Caco-2 (cell line): ENCODE measurements at places on chromosomes 5 and 9. TPM values are rescaled to one million over a fixed set of nuclear protein-coding genes. Genes with fewer than 3 reads are reported as not detected.

DNA sequence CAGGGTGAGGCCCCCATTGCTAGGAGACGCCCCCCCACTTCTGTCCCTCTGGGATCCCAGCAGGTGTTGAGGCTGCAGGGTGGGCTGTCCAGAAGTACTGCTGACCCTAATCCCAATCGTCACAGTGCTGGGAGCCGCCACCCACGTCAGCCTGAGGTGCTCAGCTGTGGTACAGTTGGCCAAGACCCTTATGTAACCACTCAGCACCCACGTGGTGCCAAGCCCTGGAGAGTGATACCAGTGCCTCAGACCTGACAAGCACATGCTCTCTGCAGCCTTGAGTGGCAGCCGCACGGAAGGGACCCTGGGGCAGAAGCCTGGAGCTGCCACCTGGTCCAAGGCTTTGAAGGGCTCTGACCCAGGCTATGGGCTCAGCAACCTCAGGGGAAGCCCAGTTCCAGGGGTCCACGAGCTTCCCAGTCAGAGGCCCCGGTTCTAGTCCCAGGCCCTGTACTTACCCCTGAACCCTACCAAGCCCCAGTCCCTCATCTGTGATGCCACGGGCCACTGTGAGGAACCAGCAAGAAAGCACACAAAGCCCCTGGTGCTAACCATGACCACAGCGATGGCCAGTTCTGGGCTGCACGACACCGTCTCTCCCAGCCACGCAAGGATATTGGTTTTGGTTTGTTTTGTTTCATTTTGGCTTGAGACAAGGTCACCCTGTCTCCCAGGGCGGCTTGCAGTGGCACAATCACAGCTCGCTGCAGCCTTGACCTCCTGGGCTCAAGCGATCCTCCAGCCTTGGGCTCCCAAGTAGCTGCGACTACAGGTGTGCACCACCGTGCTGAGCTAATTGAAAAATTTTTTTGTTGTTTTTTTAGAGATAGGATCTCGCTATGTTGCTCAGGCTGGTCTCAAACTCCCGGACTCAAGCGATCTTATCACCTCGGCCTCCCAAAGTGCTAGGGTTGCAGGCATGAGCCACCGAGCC lies 50.7 kb downstream of the DBH start:
- no peak overlapping the region for H3K27ac ChIP-seq
- no peak for DNase-seq
- peaks cover 28% of the 10 kb centered on the region for H3K4me1 ChIP-seq
- H3K4me3 ChIP-seq: no peak overlapping the region
- H3K36me3 ChIP-seq: no peaks in the 10 kb centered on the region

- no peak for DNase-seq
- H3K4me1 ChIP-seq: no peaks in the 10 kb centered on the region
- H3K27me3 ChIP-seq: 0 out of 2 replicates have a peak, but pooled peaks cover 2% of the 10 kb centered on the region
- H3K36me3 ChIP-seq: no peaks in the 10 kb centered on the region
Observed at GRCh38 chr5:79107020-79107796, 4.4 kb upstream of the BHMT start.

DNA sequence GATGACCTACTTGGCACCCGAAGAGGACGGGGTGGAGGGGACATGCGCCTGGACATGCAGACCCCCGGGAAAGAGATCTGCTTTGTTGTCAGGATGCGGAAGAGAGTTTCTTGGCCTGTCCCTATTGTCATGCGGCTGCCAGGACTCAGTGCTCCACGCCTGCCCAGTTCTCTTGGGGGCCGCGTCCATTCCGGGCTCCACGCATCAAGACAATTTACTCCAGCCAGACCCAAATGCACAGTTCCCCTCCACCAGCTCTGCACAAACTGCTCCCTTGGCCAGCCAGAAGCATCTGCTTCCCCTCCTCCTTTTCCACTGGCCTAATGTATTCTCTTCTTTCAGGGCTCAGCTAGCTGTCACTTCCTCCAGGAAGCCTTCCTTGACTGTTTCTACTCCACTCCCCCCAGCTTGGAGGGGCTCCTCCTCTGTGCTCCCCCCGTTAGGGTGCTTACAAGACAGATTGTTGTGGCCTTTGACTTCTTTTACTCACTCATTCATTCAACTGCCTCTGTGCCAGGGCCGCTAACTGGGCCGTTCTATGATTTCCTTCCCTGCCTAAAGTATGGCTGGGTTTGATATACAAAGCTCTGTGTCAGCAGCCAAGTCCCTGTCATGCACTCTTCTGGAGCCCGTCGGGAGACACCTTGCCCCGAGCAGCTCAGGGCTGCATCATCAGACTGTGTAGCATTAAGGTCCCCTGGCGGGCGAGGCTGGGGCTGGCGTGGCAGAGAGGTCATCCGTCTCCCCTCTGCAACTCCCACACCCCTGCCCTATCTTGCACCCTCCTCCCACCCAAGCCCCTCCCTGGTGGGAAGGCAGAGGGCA lies 6.6 kb downstream of the FIBCD1 start:
- no peak overlapping the region for H3K27ac ChIP-seq
- no peak for DNase-seq
- H3K4me3 ChIP-seq: no peak overlapping the region
- peaks cover 15% of the 10 kb centered on the region for H3K4me1 ChIP-seq

- no peak overlapping the region for H3K4me3 ChIP-seq
- H3K27me3 ChIP-seq: no peaks in the 10 kb centered on the region
- no peak for DNase-seq
- H3K4me1 ChIP-seq: no peaks in the 10 kb centered on the region
- no peaks in the 10 kb centered on the region for H3K36me3 ChIP-seq
- H3K27ac ChIP-seq: no peak overlapping the region
Observed at GRCh38 chr9:99029083-99029645, 75.7 kb upstream of the TGFBR1 start.

GRCh38 chr9:69645488-69645887 lies 26.7 kb downstream of the APBA1 start:
- H3K4me3 ChIP-seq: no peak overlapping the region
- no peak for DNase-seq
- H3K36me3 ChIP-seq: no peaks in the 10 kb centered on the region
- H3K4me1 ChIP-seq: no peaks in the 10 kb centered on the region
- H3K27ac ChIP-seq: no peak overlapping the region
- no peaks in the 10 kb centered on the region for H3K27me3 ChIP-seq

- no peak for DNase-seq
- no peak overlapping the region for H3K4me3 ChIP-seq
- H3K36me3 ChIP-seq: no peaks in the 10 kb centered on the region
- no peak overlapping the region for H3K27ac ChIP-seq
Observed at GRCh38 chr5:162410365-162410764, 342.8 kb downstream of the GABRG2 start.

DNA sequence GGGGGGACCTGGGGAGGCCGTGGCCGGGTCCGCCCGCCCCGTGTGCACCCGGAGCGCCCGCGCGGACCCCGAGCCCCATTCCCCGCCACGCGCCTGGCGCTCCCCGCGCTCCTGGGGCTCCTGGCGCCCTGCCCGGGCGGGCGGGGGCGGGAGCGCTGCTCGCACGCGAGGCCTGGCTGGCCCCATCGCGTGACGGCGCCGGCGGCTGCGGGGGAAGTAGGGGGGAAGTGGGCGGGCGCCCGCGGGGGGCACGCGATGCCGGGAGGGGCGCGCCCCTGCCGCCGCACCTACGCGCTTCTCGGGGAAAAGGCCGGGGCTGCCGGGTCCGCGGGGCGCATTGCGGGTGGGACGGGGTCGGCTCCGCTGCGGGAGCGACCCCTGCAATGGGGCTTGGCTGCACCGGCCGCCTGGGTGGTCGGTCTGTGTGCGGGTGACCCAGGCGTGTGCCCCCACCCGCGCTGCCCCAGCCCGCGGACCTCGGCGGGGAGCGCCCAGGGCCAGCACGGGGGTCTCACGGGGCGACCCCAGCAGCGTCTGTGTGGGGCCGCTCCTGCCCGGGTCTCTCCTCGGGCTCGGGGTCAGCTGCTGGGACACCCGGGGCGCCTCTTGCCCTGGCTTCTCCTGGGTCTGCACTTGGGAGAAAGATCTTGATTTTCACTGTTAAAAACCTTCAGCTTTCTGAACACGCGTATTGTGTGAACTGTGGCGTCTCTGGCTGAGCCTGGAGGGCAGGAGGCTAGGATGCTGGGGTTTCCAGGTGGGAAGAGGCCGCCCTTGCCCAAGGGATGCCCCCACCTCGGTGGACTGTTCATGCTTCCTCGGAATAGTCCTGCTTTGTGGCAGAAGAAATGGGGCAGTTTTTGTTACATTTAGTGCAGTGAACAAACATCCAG lies 52.4 kb downstream of the AHRR start:
- DNase-seq: peak; percentile 40
- H3K4me1 ChIP-seq: peaks cover 10% of the 10 kb centered on the region; the same call in 1 of the 2 replicates
- peak overlapping the region; percentile 32 for H3K4me3 ChIP-seq
- H3K27me3 ChIP-seq: no peaks in the 10 kb centered on the region

- H3K4me1 ChIP-seq: peaks cover 6% of the 10 kb centered on the region; the same call in 1 of the 2 replicates
- no peaks in the 10 kb centered on the region for H3K27me3 ChIP-seq
- no peak overlapping the region for H3K4me3 ChIP-seq
- H3K27ac ChIP-seq: no peak overlapping the region
- no peaks in the 10 kb centered on the region for H3K36me3 ChIP-seq
Observed at GRCh38 chr9:21455320-21455719, 15.1 kb downstream of the IFNA1 start.

DNA sequence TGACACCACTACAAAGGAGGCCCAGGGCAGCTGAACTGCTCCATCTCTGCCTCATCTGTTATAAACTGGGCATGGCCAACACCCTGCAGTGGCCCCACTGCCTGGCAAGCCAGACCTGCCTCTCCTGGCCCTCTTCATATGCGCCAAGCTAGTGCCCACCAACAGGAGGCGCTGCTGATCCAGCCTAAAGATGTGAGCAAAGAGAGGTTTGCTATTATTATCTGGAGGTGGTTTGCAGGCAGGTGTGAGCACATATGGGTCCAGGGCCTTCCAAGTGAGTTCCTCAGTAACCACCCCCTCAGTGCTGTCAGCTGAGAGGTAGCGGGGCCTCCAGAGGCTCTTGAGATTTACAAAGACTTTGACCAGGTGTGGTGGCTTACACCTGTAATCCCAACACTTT lies 232.2 kb downstream of the SYK start:
- DNase-seq: no peak
- peaks cover 19% of the 10 kb centered on the region for H3K4me1 ChIP-seq
- no peaks in the 10 kb centered on the region for H3K36me3 ChIP-seq
- H3K27ac ChIP-seq: no peak overlapping the region
- no peaks in the 10 kb centered on the region for H3K27me3 ChIP-seq

GRCh38 chr5:121819682-121820261 lies 31.9 kb upstream of the FTMT start:
- DNase-seq: no peak
- H3K4me1 ChIP-seq: no peaks in the 10 kb centered on the region
- H3K27me3 ChIP-seq: no peaks in the 10 kb centered on the region
- H3K36me3 ChIP-seq: no peaks in the 10 kb centered on the region

DNA sequence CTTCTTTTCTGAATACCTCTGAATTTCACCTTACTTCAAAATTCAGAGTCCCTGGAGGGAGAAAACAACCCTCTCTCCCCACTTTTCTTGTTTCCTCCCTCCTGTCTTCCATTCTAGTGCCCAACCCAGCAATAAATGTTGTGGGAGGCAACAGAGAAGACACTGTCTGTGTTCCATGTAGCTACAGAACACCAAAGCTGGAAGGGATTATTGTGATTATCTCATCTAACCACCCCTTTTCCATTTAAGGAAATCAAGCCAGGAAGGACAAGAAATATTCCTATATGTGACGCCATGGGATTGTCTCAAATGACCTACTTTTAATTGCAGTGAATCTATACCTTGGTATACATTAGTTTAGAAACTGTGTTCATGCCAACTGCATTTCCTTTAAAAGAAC lies 476.6 kb upstream of the TNC start:
- H3K4me3 ChIP-seq: no peak overlapping the region
- H3K36me3 ChIP-seq: no peaks in the 10 kb centered on the region
- H3K4me1 ChIP-seq: 0 out of 2 replicates have a peak, but pooled peaks cover 3% of the 10 kb centered on the region
- H3K27me3 ChIP-seq: no peaks in the 10 kb centered on the region; the same call in 1 of the 2 replicates

DNA sequence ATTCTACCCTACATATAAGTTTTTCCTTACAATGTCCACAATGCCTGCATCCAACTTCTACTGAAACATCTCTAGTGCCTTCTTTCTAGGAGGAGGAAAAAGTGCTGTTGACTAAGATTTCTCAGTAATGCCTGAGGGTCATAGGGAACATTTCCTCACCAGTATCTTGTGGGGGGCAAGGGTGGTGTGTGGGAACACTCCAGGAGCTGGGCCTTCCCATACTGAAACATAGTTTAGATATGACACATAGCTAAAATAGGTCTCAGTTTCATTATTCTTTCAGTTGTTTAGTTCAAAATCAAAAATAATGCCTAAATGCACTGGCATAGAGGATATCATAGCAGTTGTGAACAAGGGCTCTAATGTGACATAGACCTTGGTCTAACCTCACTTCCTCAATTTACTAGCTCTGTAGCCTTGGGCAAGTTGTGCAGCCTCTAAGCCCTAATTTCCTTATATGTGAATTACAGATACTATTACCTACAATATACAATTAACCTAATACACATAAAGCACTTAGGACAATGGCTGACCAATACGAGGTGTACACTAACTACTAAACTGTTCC lies 66.1 kb downstream of the HAPLN1 start:
- H3K4me3 ChIP-seq: no peak overlapping the region
- no peaks in the 10 kb centered on the region for H3K27me3 ChIP-seq
- H3K4me1 ChIP-seq: no peaks in the 10 kb centered on the region
- no peak overlapping the region for H3K27ac ChIP-seq
- no peaks in the 10 kb centered on the region for H3K36me3 ChIP-seq

GRCh38 chr9:121324755-121325154 lies 45.3 kb downstream of the STOM start:
- no peak overlapping the region for H3K4me3 ChIP-seq
- H3K36me3 ChIP-seq: peaks cover 10% of the 10 kb centered on the region
- DNase-seq: no peak
- peaks cover 20% of the 10 kb centered on the region; the same call in 1 of the 2 replicates for H3K4me1 ChIP-seq
- peak overlapping the region; percentile 12 for H3K27ac ChIP-seq

DNA sequence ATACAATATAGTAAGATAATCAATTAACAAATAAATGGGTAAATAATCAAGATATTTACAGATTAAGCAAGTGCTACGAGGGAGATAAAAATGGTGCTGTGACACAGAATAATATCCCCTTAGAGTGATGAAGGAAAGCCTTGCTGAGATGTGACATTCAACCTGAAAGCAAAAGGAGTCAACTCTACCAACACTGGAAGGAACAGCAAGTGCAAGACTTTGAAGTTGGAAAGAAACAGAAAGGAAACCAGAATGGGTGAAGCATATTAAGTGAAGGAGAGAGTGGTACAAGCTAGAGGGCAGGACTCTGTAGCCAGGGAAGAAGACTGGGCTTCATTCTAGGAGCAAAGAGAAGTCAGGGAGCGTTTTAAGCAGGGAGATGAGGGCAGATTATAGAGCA lies 12.2 kb upstream of the MEGF9 start:
- peaks cover 11% of the 10 kb centered on the region for H3K4me1 ChIP-seq
- H3K4me3 ChIP-seq: no peak overlapping the region
- no peaks in the 10 kb centered on the region for H3K36me3 ChIP-seq
- peak overlapping the region; percentile 14 for H3K27ac ChIP-seq
- DNase-seq: no peak
- H3K27me3 ChIP-seq: no peaks in the 10 kb centered on the region

GRCh38 chr9:137975936-137976565 lies 98.5 kb downstream of the CACNA1B start:
- no peaks in the 10 kb centered on the region for H3K36me3 ChIP-seq
- no peaks in the 10 kb centered on the region for H3K4me1 ChIP-seq
- H3K27ac ChIP-seq: no peak overlapping the region
- H3K27me3 ChIP-seq: no peaks in the 10 kb centered on the region; the same call in 1 of the 2 replicates

CARTPT gene
- total RNA-seq: not detected in 2 replicates

PPP3R2 gene
- not detected in 2 replicates for total RNA-seq

CDH9 gene
- total RNA-seq: not detected in 2 replicates

CDH18 gene
- total RNA-seq: 0.32 and 0.86 TPM in 2 replicates

CFAP90 gene
- 0.29 TPM in 1 of 2 replicates, not detected in the other for total RNA-seq

B4GALT7 gene
- 28.8 and 30.0 TPM in 2 replicates for total RNA-seq
